ENCODE measurements at places on chromosomes 6 and 20. TPM values are rescaled to one million over a fixed set of nuclear protein-coding genes. Genes with fewer than 3 reads are reported as not detected.

Gene PRR18
- total RNA-seq, result not detected

Gene COL20A1
- 0.07 TPM for total RNA-seq

Gene ZNF391
- 1.6 TPM for total RNA-seq

Gene TAP2
- 19.5 TPM for total RNA-seq
